ENCODE measurements at places on chromosomes 3 and 15.

- no peak for DNase-seq
These were observed 1.9 kb downstream of the MB21D2 start for GRCh38 chr3:192915722-192916121.

- DNase-seq = no peak
These were observed 862.1 kb downstream of the ROBO1 start for GRCh38 chr3:78905700-78906099.

DNA sequence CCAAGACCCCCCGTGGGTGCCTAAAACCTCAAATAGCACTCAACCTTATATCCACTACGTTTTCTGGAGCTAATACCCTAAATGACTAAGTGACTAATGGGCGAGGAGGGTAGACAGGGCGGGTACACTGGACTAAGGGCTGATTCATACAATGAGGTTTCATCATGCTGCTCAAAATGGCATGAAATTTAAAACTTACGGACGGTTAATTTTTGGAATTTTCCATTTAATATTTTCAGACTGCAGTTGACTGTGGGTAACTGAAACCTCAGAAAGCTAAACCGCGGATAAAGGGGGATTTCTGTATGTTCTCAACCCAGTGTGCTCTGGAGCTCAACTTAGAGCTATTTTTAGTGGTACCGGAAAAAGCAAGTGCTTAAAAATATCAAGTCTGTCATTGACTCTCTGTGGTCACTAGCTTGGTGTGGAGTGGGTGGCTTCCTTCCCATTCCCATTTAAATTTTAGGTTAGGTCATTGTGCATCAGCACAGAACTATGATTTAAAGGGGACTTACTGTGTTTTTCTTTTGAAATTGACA is 72.9 kb downstream of the LRRC28 start:
- DNase-seq = no peak

DNA sequence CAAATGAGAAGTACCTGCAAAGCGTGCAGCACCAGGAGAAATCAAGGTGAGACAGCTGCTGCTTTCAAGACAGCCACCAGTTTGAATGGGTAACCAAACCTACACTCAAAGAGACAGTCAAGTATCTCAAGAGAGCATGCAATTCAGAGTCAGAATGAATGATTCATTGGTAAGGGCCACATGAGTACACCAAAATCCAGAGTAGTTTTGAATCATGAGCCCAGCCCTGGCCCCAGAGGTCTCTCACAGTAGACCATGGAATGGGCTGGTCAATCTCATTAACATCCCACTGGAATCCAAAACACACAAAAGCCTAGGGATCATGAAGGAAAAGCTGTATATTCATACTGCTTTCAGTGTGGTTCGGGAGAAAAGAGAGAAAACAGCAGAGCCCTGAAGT is 242.8 kb downstream of the TBL1XR1 start:
- no peak for DNase-seq

DNA sequence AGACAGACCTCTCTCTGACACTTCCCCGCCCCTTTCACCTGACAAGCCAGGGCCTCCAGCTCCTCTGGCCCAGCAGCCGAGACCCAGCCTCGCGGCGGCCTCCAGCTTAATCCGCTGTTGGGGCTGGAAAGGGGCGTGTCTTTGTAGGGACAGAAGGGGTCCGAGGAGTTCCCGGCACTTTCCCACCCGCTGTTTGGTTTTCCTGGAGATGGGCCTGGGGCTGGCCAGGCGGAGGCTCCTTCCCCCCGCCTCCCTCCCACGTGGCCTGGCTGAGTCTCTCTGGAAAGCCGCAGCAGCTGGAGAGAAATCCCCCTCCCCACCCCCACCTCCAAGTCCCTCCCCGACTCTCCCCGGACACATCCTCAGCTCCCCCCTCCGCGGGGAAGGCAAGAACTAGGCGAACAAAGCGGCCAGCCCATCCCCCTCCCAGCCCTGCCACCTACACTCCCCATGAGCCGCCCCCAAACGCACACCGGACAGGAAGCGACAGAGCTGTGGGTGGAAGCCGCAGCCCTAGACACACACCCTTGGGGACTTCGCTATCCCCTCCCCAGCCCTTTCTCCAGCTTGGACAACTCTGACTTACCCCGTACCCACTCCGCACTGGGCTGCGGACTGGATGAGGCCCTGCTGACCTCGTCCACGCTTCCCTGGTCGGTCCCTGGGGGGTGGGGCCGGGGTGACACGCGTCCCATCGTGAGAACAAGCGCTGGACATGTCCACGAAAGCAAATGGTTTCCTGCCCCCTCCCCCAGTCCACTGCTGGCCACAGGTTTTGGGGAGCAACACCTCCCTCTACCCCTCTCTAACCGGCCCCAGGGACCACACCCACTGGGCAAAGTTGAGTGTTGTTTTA is 1.2 kb downstream of the IGDCC4 start:
- DNase-seq = peak; percentile 85

DNA sequence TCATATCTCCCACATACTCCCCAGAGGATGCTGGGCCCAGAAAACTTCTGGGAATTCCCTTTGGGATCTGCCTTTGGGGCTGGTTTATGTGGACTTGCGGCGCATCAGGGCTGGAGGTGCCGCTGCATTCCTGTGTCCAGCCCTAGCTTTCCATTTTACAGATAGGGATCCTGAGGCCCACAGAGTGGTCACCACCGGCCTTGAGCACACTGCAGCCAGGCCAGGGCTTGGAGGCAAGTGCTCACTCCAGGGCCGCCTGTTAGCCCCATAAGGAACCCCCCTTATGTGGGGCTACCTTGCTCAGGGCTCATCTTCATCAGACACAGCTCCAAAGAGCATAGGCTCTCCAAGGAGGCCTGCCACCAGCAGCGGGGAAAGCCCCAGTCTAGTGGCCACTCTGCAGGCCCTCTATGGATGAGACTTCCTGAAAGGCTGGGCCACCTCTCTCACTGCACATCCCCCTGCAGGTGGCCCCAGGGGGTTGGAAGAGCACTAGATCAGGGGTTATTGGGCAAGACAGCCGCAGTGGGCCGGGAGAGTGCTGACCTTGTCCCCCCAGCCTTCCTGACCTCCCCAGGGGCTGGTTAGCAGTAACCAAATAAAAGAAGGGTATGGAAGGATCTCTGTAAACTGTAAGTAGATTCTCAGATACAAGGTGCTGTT is 9.2 kb upstream of the ATP2B2 start:
- DNase-seq = no peak

- DNase-seq = no peak
These were observed 283.9 kb downstream of the MECOM start for GRCh38 chr3:169379496-169380090.

DNA sequence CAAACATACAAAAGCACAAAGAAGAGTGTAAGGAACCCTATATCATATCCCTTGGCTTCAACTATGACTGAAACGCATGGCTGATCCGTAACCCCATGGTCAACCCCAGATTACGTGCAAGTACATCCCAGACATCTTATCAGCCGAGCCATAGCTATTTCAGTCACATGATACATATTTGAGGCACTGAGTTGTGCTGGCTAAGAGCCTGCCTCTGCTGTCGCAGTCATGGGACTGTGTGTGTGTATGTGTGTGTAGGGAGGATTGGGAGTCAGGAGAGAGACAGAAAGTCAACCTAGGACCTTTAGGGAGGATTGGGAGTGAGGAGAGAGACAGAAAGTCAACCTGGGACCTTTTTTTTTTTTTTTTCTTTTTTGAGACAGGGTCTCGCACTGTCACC is 8.4 kb downstream of the ST6GAL1 start:
- no peak for DNase-seq

DNA sequence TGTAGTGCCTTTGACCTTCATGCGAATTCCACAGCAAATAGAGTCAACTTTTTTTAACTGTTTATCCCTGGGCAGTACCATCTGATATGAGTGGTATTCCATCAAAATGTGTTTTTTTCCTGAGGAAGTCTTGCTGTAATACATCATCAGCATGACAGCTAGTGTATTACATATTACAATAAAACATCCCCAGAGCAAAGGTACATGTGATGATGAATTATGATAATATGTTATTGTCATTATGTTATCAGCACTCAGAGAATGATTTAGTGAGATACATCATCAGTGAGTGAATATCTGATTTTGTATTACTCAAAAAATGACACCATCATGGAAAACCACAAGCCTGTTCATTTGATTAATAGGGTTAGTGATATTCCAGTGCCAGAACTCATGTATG is 69.7 kb upstream of the ARL6 start:
- no peak for DNase-seq

GRCh38 chr15:26615927-26616302 is 157.0 kb downstream of the GABRB3 start:
- no peak for DNase-seq
